ENCODE measurements at places on chromosomes 4 and X. TPM values are rescaled to one million over a fixed set of nuclear protein-coding genes. Genes with fewer than 3 reads are reported as not detected.

GRCh38 chr4:45215976-45216542, 489.7 kb upstream of the GNPDA2 start:
- no peak for ATAC-seq

GRCh38 chr4:26183017-26183416, 137.8 kb upstream of the RBPJ start:
- ATAC-seq: peak; percentile 95

GRCh38 chrX:140572724-140573123, 67.9 kb upstream of the SOX3 start:
- ATAC-seq: no peak

GRCh38 chrX:68989865-68990606, 161.2 kb downstream of the EFNB1 start:
- peak; percentile 71 for ATAC-seq

DNA sequence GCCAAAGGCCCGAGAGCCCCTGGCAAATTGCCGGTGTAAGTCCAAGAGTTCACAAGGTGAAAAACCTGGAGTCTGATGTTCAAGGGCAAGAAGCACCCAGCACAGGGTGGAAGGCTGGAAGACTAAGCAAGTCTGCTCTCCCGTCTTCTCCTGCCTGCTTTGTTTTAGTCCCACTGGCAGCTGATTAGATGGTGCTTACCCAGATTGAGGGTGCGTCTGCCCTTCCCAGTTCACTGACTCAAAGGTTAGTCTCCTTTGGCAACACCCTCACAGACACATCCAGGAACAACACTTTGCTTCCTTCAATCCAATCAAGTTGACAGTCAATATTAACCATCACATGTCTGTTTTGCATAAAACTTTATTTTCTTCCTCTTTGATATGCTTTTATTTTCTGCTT, 157.4 kb downstream of the HS3ST1 start:
- no peak for ATAC-seq

GRCh38 chr4:10023806-10024205, 2.5 kb upstream of the SLC2A9 start:
- ATAC-seq: no peak

GRCh38 chrX:112818114-112819007, 22.3 kb downstream of the AMOT start:
- peak; percentile 73 for ATAC-seq

The GABRE gene
- 0.16 TPM for total RNA-seq

The ARR3 gene
- total RNA-seq: not detected

The GPC3 gene
- not detected for total RNA-seq

All from motor neuron (in vitro differentiated cells).